ENCODE measurements at places on chromosomes 6 and 20. TPM values are rescaled to one million over a fixed set of nuclear protein-coding genes. Genes with fewer than 3 reads are reported as not detected.
A peak's percentile ranks its signal among the peaks of the same experiment; 100 is the strongest.

The AVP gene
- total RNA-seq = 0.50 TPM

DNA sequence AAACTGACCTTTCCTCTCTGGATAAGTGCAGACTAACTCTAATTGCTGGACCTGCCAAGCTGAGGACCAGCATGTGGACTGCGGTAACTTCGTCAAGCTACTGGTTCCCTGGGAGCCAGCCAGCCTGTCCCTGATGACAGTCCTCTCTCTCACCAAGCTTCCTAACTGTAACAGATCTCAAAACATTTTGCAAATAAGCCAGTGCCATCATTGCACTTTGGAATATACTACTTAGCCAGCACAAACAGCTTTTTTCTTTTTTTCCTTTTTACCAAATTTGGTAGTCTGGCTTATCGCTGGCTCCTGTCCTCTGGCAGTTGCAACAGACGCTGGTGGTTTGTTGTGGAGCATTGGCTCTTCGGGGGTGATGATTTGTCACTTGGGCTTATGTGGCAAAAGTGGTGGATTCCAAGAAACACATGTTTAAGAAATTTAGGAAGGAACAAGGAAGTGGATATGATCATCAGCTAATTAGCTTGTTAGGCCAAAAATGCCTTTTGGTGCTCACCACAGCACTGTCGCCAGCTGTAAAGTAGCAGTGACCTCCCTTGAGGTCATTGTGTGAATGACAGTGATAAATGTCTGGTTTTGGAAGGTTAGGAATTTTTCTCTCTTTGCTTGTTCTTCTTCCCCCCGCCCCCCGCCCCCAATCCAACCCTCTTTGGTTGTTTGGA, 171.7 kb downstream of the CLIC5 start:
- DNase-seq = no peak

DNA sequence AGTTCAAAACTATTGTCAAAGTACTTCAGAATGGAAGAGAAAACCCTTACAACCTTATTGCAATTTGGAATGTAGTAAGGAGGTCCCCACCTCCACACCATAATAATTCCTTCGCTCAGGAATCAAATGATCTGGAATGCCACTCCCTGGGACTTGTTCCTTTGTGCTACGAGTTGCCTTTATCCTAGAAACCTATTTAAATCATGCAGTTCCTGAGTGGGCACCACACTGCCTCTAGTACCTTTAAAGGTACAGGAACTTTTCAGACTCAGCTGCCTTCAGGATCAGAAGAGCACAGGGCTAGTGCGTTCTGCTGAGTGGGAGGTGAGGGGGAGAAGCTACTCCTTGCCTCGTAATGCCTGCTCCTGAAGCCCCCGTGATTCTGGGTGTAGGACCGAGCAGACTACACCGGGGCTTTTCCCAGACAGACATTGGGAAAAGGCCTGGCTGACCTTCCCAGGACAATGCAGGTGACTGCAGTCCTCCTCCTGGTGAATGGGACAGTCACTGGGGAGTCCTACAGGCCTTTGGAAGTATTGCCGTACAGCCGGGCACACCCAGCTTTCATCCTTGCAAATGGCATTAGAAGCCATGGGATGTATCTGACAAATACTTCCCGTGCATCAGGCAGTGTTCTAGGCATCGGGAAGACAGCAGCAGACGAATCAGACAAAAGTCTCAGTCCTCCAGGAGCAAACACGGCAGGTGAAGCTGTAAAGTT, 11.8 kb upstream of the TUBB2B start:
- peak; percentile 49 for DNase-seq

- no peak for DNase-seq
These were observed 84.2 kb upstream of the BMP2 start for GRCh38 chr20:6683021-6683977.

GRCh38 chr6:29887819-29888776, 54.2 kb upstream of the HLA-A start:
- peak; percentile 71 for DNase-seq

DNA sequence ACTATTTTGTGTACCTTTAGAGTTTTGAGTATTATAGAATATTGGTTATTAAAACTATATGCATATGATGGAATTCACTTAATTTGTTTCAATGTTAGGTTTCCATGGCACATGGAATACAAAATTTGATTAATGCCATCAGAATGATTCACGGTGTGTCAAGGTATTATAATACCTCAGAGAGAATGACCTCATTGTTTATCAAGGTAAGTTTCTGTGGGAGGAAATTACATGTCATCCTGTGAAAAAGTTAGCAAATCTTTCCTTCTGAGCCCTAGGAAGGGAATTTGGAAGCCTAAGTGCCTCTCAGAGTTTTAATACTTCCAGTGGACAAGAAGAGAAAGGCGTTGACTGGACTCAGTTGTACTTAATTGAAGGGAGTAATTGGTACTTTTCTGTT, 40.8 kb downstream of the DNAH8 start:
- no peak for DNase-seq

The MLN gene
- not detected for total RNA-seq

GRCh38 chr20:35607003-35607735, 8.5 kb upstream of the SPAG4 start:
- DNase-seq = no peak

All from WTC11 (cell line).